ENCODE measurements at places on chromosomes 3 and 15. TPM values are rescaled to one million over a fixed set of nuclear protein-coding genes. Genes with fewer than 3 reads are reported as not detected.

The ITPR1 gene
- total RNA-seq, result 106 TPM

The ILDR1 gene
- total RNA-seq, result not detected

The RNF7 gene
- 78.5 TPM for total RNA-seq

The UBL7 gene
- 29.2 TPM for total RNA-seq

The AGBL1 gene
- under 0.01 TPM for total RNA-seq

The SNX22 gene
- total RNA-seq, result 2.3 TPM

The NR2F2 gene
- total RNA-seq, result 355 TPM

The CHDH gene
- total RNA-seq, result 6.6 TPM

- peak; percentile 22 for DNase-seq
These were observed 18.2 kb downstream of the KLHL6 start for GRCh38 chr3:183537295-183537730.

DNA sequence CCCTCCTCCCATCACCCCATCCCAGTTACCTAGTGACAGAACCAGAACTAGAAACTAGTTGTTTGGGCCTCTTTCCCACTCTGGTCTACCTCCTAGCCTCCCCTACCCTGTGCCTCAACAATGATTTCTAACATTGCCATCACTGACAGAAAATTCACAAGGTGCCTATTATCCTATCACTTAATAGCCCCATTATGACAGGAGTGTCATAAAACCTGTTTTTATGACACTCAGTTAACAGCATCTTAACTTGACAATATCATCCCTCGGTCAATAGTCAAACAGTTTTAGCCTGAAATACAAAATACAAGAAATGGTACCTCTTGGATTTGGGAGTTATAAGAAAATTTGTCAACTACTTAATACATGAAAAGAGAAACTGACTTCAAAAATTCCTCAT, 46.5 kb downstream of the ULK4 start:
- DNase-seq, result no peak

DNA sequence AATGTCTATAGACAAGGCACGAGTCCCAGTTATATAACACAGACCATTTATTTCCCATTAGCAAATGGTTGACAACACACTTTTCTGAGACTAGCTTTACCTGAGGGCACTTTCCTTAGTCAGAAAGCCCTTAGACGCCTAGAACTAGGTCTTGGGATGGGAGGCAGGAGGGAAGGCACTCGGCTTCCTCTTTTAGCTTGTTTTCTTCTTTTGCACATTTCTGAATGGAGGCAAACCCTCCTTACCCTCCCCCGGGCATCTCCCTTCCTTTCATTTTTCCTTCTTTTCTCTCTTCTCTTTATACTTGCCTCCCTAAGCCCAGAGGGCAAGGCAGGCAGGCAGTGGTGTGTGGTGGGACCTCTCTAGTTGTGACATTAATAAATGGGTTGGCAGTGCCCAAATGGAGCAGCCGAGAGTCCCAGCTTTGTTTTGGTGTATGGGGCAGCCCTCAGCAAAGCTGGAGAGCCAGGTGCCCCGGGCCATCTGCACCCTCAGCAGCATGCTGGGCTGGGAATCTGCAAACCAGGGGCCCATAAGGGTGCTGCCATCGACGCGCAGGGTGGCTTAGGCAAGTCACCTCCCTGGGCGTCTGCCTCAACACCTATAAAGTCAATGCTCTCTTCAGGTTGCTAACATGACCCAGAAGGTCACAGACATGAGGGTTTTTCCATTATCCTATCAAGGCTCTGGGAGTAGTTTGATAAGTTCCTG, 21.1 kb upstream of the BCL2L10 start:
- no peak for DNase-seq

DNA sequence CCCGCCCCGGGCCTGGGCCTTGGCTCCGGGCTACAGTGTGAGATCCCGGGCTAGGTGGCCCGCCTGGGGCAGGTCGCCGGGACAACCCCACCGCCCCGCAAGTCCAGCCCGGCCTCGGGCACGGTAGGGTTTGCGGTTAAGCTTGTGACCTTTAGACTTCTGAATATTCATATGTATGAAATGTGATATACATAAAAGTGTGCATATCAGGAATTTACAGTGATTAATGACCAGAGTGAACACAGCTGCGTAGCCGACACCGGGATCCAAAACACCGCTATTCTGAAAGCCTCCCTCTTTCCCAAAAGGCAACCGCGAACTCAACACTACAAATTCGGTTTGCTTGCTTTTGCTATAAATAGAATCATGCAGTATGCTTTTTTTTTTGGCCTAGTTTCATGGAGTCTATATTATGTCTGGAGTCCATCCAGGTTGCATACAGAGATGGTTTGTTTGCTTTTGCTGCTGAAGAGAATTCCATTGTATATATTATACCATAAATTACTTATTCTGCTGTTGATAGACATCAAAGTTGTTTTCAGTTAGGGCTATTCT, 636 bp upstream of the SNRPA1 start:
- DNase-seq, result no peak

DNA sequence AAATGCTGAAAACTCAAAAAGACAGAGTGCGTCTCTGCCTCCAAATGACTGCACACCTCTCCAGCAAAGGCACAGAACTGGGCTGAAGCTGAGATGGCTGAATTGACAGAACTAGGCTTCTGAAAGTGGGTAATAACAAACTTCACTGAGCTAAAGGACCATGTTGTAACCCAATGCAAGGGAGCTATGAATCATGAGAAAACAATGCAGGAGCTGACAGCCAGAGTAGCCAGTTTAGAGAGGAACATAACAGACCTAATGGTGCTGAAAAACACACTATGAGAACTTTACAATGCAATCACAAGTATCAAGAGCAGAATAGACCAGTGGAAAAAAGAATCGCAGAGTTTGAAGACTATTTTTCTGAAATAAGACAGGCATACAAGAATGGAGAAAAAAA, 10.1 kb upstream of the AVEN start:
- no peak for DNase-seq

DNA sequence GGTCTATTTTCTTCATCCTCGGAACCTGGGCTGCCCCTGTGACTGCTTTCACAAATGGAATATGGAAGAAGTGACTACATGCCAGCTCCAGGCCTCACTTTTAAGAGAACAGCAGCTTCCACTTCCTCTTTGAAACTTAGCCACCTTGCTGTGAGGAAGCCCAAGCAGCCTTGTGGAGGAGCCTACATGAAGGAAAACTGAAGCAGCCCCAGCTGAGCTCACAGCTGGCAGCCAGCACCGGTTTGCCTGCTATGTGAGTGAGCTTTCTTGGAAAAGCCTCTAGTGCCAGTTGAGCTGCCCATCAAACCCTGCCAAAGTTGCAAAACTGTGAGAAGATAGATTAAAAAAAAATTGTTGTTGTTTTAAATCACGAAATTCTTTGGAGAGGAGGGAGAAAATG, 498.0 kb upstream of the PROK2 start:
- no peak for DNase-seq

DNA sequence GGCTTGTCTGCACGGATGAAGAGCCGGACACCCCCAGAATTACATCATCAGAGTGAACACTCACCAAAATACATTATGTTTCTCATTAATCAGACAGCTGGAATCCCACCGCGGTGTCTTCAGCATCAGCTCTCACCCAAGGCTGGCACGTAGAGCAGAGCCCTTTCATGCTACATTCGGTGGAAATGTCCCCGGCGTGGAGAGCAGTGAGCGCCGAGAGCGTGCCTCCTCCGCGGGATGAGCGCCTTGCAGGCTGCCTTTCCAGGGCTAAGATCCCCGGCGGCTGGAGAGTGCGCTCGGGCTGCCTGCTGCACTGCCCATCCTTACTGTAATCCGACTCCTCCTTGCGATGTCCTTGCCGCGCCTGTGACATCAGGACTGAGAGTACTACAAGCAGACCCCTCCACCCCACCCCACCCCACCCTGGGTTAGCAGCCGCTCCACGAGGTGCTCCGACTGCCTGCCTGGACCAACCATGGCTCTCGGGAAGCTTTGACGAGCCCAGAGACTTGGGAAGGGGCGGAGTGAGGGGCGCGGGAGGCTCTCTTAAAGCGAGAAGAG, at the start of gene ZNF385D:
ZNF385D (minus strand) TSS at position 380 of the 561 bp plus-strand sequence; CDS start at position 86, 294 bp downstream.
- DNase-seq, result peak; percentile 36

GRCh38 chr3:19250959-19251610, 102.8 kb downstream of the KCNH8 start:
- no peak for DNase-seq

DNA sequence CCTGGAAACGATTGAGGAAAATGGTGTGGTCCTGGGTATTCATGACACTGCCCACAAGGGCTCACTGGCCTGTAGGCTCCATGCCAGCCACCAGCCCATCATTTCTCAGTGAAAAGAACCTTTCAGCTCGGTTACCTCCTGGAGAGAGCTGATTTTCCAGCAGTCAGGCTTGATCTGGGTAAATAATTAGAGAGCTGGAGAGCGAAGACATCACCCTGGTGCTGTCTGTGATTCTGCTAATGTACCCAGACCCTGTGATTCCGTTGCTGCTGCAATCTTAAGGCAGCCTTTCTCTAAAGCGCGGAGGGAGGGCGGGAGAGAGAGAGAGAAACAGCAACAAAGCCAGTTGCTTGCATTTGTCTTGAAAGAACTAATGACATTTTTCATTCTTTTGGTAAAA, 221.9 kb upstream of the TOPAZ1 start:
- no peak for DNase-seq

DNA sequence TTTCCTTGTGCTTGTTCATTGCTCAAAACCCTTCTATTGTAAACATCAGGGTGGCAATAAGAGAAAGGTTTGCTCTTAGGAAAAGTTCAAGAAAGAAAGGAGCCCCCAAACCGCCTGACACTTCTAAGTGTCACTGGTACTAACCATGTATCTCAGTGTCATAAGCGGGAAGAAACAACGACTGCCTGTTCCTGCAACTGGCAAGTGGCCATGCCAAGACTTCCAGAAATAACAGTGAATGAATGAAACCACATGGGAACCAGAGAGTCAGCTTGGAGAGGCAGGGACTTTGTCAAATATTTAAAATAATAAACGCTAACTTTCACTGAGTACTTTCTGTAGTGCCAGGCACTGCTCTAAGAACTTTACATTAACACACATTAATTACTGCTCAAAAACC, 1.1 kb downstream of the PLSCR2 start:
- no peak for DNase-seq

DNA sequence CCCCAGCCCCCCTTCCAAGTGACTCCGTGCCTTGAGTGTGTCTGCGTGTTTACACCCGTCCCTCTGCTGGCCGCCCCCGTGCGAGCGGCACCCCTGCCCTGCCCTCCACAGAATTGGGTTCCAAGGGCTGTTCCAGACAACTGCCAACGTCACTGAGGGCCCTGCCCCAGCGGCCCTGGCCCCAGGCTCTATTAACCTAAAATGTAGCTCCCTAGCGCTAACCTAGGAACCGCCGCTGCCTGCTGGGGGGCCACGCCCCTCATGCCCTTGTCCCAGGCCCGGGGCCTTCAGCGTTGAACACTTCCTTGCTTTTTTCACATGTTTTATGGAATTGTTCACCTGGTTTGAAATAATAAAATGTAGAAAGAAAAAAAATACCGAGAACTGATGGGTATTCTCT, 10.0 kb upstream of the SEMA3B start:
- peak; percentile 50 for DNase-seq

GRCh38 chr3:140627756-140628155, 50.1 kb upstream of the TRIM42 start:
- DNase-seq, result no peak

DNA sequence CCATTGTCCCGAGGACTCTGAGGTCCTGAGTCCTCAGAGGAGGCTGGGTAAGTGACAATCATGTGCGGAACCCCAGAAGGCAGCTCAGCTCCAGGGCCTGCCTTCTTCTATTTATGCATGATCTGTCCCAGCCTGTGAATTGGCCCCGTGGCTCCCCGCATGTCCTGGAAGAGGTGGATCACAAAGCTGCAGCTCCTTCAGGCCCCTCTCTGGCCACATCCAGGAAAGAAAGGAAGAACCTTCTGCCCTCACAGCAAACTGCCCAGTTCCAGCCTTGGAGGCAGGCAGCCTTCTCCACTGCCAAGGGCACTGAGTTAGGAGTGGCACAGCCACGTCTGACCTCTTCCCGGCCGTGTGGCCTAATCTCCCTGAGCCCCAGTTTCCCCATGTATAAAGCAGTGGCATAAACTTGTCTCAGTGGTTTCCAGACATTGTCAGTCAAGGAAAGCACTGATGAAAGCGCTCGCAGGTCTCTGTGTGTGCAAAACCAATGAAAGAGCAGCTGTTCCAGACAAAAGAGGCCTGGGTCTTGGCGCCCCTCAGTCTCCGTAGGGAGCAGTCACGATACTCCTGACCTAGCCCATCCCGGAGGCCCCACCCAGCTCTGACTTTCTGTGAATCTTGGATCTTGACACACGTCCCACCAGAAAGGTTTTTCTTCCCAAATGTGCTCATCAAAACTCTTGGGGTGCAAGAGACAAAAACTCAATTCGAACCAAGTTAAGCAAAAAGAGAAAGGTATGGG, 497.3 kb downstream of the SHQ1 start:
- no peak for DNase-seq

DNA sequence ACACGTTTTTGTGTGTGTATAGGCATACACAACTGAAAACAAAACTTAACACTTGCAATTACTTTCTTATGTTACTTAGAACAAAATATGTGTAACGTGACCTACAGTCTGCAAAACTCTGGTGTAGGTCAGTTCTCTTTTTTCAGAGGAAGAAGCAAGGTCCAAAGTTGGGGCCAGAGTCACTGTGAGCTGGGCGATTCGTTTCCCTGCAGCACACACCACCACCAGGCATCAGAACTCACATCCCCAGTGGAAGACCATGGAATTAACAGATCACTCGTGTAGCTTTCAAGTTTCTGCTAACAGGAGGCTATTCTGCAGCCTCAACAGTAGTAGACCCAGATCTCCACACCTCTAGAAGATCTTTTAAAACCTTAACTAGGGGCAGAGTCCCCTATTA, 25.8 kb downstream of the ANP32A start:
- no peak for DNase-seq

GRCh38 chr3:186094696-186095425, 14.0 kb downstream of the ETV5 start:
- DNase-seq, result no peak

DNA sequence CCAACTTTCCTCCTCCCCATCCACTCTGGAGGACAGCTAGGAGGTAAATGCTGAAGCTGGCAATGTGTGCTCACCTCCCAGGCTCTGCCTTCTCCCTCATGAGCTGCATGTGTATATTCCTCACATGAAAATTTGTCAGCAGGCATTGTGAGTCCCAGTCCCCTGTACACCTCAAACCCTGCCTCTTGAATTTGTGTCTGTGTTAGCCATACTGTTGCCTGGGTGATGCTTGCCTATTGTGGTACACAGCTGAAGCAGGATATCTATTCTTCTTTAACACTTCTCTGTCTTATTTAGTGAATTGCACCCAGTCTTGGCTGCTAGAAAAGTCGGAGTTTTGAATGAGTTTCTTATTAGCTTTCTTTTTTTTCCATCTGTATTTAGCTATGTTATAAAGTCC, 586.0 kb upstream of the TGFBR2 start:
- no peak for DNase-seq

- DNase-seq, result peak; percentile 84
These were observed at the start of gene ZNF197 for GRCh38 chr3:44624749-44625480. ZNF197 (plus strand) TSS chr3:44625036; CDS start chr3:44629155, 4,119 bp downstream.

Data from ovary (tissue), 10 donors.